Transverse colon (tissue), 4 donors: ENCODE measurements at places on chromosomes 1 and 21. TPM values are rescaled to one million over a fixed set of nuclear protein-coding genes. Genes with fewer than 3 reads are reported as not detected.
A peak's percentile ranks its signal among the peaks of the same experiment; 100 is the strongest.

NUDT4B gene
- total RNA-seq: not detected

- no peaks in the 10 kb centered on the region for H3K27me3 ChIP-seq
- no peak overlapping the region for H3K27ac ChIP-seq
- no peak overlapping the region for H3K4me3 ChIP-seq
- DNase-seq: no peak
These were observed 57.9 kb upstream of the SSBP3 start for GRCh38 chr1:54464031-54464476.

DNASE2B gene
- total RNA-seq: not detected

RIMS3 gene
- total RNA-seq: 5.3 TPM

GRCh38 chr1:205947024-205947423, 3.8 kb upstream of the SLC26A9 start:
- H3K27me3 ChIP-seq: peaks cover 11% of the 10 kb centered on the region
- H3K4me3 ChIP-seq: no peak overlapping the region
- no peaks in the 10 kb centered on the region for H3K4me1 ChIP-seq
- H3K36me3 ChIP-seq: no peaks in the 10 kb centered on the region
- H3K27ac ChIP-seq: no peak overlapping the region
- no peak for DNase-seq

DNA sequence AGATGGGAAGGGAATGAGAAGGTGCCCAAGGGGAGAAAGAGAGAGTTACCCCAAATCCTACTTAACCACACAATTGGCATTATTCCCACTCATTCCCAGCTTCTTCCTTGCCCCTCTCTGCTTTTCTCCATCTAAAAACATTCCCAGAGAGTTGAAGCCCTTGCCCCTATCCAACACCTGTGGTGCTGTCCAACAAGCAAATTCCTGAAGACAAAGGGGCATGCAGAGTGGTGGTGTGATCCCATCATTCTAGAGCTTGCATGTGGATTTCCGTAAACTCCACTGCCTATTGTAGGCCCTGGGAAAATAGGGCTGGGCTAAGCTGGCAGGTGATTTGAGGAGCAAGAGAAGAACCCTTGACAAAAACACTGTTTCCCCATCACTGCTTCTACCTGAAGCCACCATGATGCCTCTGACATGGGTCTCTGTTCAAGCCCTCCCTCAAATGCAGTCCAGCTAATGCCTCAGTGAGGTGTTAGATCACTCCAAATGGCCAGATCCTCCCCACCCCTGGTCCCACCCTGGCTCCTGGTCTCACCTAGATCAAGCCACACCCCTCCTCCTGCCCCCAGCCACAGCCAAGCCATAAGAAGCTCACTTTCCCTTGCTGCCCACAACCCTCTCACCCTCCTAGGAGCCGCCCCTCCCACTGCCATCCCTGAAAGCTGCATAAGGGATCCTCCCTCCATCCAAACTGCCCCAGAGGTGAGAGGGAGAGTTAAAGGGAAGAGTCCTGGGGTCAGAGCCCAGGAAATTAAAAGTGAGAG, 29.5 kb downstream of the SYT2 start:
- peaks cover 33% of the 10 kb centered on the region for H3K27me3 ChIP-seq
- H3K36me3 ChIP-seq: no peaks in the 10 kb centered on the region
- H3K27ac ChIP-seq: no peak overlapping the region
- no peaks in the 10 kb centered on the region for H3K4me1 ChIP-seq
- no peak overlapping the region for H3K4me3 ChIP-seq
- no peak for DNase-seq

SUCO gene
- 20.5 TPM for total RNA-seq

DNA sequence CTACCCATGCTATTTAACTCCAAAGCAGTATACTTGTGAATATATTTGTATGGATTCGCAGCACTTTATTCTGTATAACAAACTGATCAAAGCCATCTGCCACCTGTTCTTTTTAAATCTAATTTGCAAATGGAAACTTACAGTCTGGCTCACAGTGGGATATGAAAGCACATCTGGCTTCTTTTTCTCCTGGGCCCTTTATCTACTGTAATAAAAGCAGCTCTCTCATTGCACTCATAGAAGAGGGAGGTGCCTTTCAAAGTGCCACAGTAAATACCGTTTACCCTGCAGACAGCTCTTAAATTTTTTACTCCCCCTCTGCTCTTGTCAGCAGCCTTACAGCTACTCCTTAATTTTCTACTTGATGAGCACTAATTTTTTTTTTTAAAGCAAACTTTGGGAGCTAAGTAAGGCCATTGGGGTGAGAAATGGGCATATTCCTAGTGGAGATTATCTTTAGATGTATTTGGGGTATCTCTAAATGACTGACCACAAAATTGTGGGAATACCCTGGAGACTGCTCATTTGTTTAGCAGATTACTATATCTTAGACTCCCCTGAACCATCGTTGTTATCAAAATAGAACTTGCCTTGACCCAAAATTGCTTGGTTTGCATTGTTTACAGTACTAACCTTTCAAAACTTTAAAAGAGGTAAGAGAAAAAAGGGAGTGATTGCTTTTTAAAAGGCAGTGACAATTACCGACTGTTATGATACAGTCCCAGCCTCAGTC, 110.1 kb downstream of the VPS13D start:
- no peak overlapping the region for H3K4me3 ChIP-seq
- no peaks in the 10 kb centered on the region for H3K27me3 ChIP-seq
- peaks cover 33% of the 10 kb centered on the region for H3K4me1 ChIP-seq
- peak overlapping the region; percentile 9 for H3K27ac ChIP-seq

GRCh38 chr1:230899841-230900251, 31.5 kb upstream of the C1orf198 start:
- H3K4me1 ChIP-seq: no peaks in the 10 kb centered on the region
- H3K36me3 ChIP-seq: no peaks in the 10 kb centered on the region
- no peak overlapping the region for H3K27ac ChIP-seq
- DNase-seq: no peak
- H3K4me3 ChIP-seq: no peak overlapping the region
- H3K27me3 ChIP-seq: no peaks in the 10 kb centered on the region

TRAF5 gene
- 10.5 TPM for total RNA-seq

C1QC gene
- total RNA-seq: 81.9 TPM

- H3K27me3 ChIP-seq: no peaks in the 10 kb centered on the region
- no peak for DNase-seq
- no peaks in the 10 kb centered on the region for H3K36me3 ChIP-seq
- no peak overlapping the region for H3K4me3 ChIP-seq
- H3K27ac ChIP-seq: no peak overlapping the region
- peaks cover 11% of the 10 kb centered on the region for H3K4me1 ChIP-seq
These were observed 46.0 kb upstream of the GUCA2A start for GRCh38 chr1:42210421-42211133.

LMNA gene
- 999 TPM for total RNA-seq

DNA sequence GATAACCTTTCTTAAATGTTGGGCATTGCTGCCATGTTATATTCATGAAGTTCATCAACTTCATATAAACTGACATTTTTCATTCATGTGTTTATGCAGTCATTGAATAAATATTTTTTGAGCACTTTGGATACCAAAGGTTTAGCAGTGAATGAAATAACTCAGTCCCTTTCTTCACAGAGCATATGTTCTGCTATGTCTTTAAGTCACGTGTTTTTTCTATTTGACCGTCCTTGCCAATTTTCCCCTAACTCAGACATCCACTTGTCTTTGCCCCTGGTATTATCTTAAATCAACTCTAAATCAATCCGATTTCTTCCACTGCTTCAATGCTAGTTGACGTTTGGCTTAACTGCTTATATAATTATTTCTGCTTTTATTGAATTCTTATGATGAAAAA, 16.6 kb downstream of the ADARB1 start:
- H3K27me3 ChIP-seq: no peaks in the 10 kb centered on the region
- no peaks in the 10 kb centered on the region for H3K36me3 ChIP-seq
- peaks cover 7% of the 10 kb centered on the region for H3K4me1 ChIP-seq
- no peak for DNase-seq
- H3K4me3 ChIP-seq: no peak overlapping the region

PRRC2C gene
- total RNA-seq: 125 TPM

DNA sequence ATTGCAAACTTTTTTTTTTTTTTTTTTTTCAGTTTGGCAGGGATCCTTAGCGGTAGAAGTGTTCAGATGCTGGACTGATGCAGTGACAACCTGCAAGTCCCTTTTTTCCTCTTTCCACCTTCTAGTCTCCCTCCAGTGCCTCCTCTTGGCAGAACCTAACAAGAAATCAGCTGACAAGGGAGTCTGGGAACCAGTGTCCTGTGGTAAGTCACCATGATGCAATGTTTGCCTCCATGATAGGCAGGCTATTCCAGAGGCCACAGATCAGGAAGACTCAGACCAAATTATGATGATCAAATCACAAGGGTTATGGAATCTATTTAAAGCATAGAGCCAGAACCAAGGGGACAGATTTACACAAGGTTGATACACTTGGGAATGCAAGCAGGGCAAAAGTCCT, 3.0 kb upstream of the CD34 start:
- H3K36me3 ChIP-seq: no peaks in the 10 kb centered on the region
- no peak overlapping the region for H3K4me3 ChIP-seq

DNA sequence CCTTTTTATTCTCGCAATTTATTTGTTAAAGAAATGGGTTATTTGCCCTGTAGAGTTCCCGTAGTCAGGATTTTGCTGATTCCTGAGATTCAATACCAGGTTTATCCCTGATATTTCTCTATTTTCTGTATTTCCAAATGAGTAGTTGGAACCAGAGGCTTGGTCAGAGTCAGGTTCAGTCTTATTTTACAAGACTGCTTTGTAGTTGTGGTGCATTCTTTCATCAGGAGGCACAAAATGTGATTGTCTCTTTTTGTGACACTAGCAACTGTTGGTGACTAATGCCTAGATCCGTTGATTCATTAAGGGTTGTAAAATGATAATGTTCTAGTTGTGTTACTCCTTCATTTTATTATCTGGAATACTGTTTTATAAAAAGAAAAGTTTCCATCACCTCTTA, 95.5 kb upstream of the TPTE start:
- H3K36me3 ChIP-seq: no peaks in the 10 kb centered on the region
- no peaks in the 10 kb centered on the region for H3K27me3 ChIP-seq
- H3K4me1 ChIP-seq: no peaks in the 10 kb centered on the region
- DNase-seq: no peak

FYB2 gene
- 2.4 TPM for total RNA-seq

DNAI4 gene
- total RNA-seq: 9.4 TPM

DNA sequence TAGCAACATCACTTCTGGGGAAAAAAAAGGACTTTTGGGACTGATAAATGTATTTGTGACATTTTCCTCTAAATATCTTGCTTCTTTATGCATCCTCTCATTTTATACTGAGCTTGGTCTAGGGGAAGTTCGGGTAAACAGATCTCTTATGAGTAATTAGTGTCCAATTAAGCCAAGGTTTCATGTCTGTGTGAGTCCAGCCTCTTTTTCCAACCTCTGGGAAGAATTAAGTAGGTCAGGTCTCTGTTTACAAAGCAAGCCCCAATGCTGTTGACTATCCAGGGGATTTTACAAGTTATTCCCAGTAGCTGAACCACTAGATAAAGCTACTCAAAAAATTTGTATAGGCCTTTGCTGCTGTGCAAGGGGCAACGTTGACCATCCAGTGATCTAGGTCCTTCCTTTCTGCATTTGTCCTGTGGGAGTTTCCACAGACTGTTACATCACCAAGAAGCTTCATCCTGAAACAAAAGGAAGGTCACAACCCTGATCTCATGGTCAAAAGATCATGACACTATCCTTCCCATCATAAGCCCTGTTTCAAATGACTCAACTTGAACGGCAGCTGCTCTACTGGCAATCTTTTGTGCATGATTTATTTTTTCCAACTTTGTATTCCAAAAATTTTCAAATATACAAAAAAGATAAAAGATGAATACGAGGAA, 74.3 kb downstream of the ETS2 start:
- H3K4me1 ChIP-seq: no peaks in the 10 kb centered on the region
- no peaks in the 10 kb centered on the region for H3K27me3 ChIP-seq

DNA sequence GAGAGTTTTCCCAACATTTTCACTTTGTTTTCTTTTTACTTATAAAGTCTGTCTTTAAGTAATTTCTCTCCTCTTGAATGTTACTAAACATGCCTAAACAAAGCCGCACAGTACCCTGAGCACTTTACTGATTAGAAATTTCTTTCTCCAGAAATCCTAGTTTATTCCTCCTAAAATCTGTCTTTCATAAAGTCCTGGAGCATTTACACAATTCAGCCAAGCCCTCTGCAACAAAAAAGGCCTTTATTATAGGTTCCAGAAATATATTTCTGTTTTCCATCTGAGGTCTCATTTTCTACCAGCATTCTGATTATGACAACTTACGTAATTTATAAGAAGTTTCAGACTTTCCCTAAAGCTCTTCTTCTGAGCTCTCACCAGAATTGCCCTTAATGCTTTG, 549.5 kb upstream of the OLFM3 start:
- no peaks in the 10 kb centered on the region for H3K27me3 ChIP-seq
- no peak overlapping the region for H3K27ac ChIP-seq
- H3K4me3 ChIP-seq: no peak overlapping the region
- no peak for DNase-seq
- no peaks in the 10 kb centered on the region for H3K36me3 ChIP-seq

- no peak for DNase-seq
- H3K4me1 ChIP-seq: peaks cover 48% of the 10 kb centered on the region
- H3K36me3 ChIP-seq: peaks cover 6% of the 10 kb centered on the region
- peak overlapping the region; percentile 84 for H3K27ac ChIP-seq
- no peaks in the 10 kb centered on the region for H3K27me3 ChIP-seq
- H3K4me3 ChIP-seq: peak overlapping the region; percentile 3
These were observed 11.0 kb upstream of the CTRC start for GRCh38 chr1:15427280-15427666.

GRCh38 chr1:45522324-45523104, 830 bp upstream of the PRDX1 start:
- no peaks in the 10 kb centered on the region for H3K27me3 ChIP-seq
- H3K4me1 ChIP-seq: peaks cover 4% of the 10 kb centered on the region
- H3K27ac ChIP-seq: peak overlapping the region; percentile 97
- no peak for DNase-seq

GRCh38 chr1:23558140-23558871, 995 bp downstream of the ID3 start:
- H3K36me3 ChIP-seq: no peaks in the 10 kb centered on the region
- H3K27ac ChIP-seq: peak overlapping the region; percentile 96
- DNase-seq: peak; percentile 83
- H3K4me1 ChIP-seq: peaks cover 73% of the 10 kb centered on the region
- peak overlapping the region; percentile 75 for H3K4me3 ChIP-seq
- no peaks in the 10 kb centered on the region for H3K27me3 ChIP-seq

GRCh38 chr1:203172184-203173010, 3.2 kb downstream of the MYBPH start:
- no peak overlapping the region for H3K4me3 ChIP-seq
- H3K27ac ChIP-seq: no peak overlapping the region
- DNase-seq: peak; percentile 72
- no peaks in the 10 kb centered on the region for H3K4me1 ChIP-seq

GNB1 gene
- total RNA-seq: 166 TPM

NTNG1 gene
- total RNA-seq: not detected

GRCh38 chr1:2525572-2525919, 850 bp downstream of the PANK4 start:
- H3K27me3 ChIP-seq: peaks cover 9% of the 10 kb centered on the region
- H3K4me3 ChIP-seq: peak overlapping the region; percentile 94
- no peak for DNase-seq
- H3K27ac ChIP-seq: peak overlapping the region; percentile 73

GRCh38 chr1:205939690-205940330, 3.4 kb downstream of the SLC26A9 start:
- no peak overlapping the region for H3K27ac ChIP-seq
- H3K4me1 ChIP-seq: no peaks in the 10 kb centered on the region
- DNase-seq: no peak
- H3K4me3 ChIP-seq: no peak overlapping the region
- no peaks in the 10 kb centered on the region for H3K36me3 ChIP-seq

DEPDC1 gene
- 2.7 TPM for total RNA-seq

GBP5 gene
- 1.5 TPM for total RNA-seq

GRCh38 chr1:65539266-65540131, 119.0 kb downstream of the LEPR start:
- H3K36me3 ChIP-seq: no peaks in the 10 kb centered on the region
- H3K4me3 ChIP-seq: no peak overlapping the region
- no peaks in the 10 kb centered on the region for H3K27me3 ChIP-seq
- no peaks in the 10 kb centered on the region for H3K4me1 ChIP-seq
- H3K27ac ChIP-seq: no peak overlapping the region
